ENCODE measurements at places on chromosomes 2 and 18.

DNA sequence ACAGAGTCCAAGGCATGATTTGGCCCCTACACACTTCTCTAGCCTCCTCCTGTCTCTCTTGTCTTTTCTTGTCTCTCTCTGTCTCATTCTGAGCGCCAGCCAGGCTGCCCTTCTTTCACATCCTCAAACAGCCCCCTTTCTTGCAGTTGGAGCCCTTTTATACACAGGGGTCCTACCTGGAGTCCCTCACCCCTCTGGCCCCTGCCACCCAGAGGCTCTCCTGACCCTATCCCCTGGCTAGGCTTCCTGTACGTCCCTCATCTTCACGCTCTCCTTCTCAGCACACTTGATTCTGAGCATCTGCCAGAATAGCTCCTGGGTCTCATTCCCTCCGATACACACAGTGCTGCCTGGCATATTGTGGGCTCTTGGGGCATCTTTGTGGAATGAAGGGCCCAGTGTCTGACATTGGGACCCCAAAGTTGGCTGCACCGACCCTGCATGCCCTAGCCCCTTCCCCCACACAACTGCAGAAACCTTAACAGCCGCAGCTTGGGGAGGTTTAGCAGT lies 261.9 kb downstream of the DYSF start:
- no peak for DNase-seq

DNA sequence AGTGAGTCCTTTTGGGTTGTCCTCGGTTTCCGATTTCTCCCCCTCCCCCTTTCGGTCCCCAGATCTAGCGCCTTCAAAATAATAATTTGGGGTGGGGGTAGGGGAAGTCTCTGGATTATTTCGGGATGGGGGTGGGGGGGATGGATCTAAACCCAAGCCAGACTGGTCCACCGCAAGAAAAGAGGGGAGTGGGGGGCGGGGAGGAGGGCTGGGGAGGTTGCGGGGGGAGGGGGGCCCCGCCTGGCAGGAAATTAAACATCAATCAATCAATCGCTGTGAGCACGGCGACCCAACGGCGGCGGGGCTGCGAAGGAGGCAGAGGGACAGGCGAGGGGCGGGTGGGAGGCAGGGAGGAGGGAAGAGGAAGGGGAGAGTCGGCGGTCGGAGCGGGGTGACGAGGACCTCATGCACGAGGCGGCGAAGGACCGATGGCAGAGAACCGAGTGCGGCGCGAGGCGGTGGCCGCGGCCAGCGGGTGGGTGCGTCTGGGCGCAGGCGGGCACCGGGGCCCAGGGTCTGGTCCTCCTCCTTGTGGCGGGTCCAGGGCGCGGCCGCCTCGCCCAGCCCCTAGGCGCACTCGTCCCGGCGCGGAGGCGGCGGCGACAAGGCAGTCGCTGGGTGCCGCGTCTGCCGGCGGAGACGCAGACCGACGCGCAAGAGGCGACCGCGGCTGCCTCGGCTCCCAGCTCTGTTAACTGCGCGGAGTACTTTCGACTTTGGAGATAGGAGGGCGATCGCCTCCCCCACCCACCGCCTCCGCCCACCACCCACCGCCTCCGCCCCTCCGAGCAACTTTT lies 468 bp upstream of the SATB2 start:
- DNase-seq, result peak; percentile 88

- no peak for DNase-seq
Observed at GRCh38 chr2:62831729-62832128, 126.2 kb downstream of the EHBP1 start.

DNA sequence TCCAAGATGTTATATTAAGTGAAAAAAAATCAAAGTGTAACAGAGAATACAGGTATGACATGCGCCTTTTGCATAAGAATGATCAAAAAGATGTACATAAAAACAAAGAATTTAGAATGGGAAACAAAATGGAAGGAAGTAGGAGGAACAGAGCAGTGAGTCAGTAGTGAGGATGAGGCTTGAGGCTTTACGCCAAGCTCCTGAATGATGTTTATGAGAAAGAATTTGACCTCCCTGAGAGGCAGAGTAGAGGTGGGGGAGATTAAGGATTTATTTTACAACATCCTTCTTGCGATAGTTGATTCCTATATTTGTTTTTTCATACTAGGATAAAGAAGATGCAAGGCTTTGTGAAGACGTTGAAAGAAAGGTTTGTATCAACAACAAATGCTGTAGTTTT lies 81.4 kb downstream of the DCDC2C start:
- DNase-seq, result no peak

- DNase-seq, result no peak
Observed at GRCh38 chr2:9777081-9777480, 66.2 kb upstream of the TAF1B start.

DNA sequence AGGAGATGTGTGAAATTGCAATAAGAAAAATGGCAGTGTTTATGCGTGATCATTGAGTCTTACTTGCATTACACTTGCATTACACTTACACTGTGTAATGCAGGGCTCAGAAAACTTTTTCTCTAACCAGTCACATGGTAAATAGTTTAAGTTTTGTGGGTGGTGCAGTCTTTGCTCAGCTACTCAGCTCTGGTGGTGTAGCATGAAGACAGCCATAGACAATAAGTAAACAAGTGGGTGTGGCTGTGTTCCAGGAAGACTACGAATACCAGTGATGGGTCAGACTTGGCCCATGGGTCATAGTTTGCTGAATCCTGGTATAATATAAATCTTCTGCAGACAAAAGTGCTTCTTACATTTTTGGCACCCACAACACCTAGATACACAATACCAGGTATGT lies 115.6 kb upstream of the CYP1B1 start:
- no peak for DNase-seq

DNA sequence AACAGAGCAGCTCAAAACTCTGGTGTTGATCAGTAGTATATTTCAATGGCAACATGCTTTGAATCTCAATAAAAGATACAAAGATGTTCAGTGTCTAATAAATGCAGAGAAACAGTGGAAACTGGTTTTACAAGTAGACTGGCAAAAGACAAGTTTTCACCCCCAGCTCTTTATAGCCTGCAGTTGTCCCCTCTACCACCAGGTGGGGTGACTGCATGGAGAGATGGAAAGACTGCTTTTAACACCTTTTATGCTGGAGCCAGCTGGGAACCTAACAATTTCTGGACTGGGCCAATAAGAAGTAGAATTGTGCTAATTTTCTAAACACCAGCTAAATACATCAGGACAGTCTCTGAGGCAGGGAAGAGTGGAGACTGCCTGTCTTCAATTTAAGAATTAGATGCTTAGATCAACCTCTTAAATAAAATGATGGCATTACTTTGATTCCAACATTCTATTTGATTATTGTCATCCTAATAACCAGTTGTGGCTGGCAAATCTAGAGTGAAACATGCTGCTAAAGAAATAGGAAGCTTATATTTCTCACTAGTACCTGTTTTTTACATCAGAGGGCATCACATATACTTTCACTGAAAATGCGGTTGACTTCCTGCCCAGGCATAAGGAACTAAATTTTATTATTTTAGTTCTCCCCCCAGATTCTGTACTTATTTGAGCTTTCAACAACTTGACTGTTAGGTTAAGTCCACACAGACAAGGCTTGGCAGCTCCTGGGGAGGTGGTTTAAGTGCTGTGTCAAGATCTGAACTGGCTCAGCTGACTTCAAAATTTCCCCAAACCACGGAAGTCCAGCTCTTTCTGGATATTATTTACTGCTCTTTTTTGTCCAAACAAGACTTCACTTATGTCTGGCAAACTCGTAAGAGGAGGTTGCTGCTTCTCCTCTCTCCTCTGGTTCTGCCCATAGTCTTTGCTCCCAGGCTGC lies 140.5 kb downstream of the TPGS2 start:
- peak; percentile 70 for DNase-seq

GRCh38 chr18:34493566-34494358 lies 216.3 kb upstream of the DTNA start:
- DNase-seq, result no peak

- DNase-seq, result no peak
Observed at GRCh38 chr2:140246058-140246457, 1465.9 kb upstream of the NXPH2 start.

- DNase-seq, result no peak
Observed at GRCh38 chr2:62029910-62030309, 124.4 kb downstream of the COMMD1 start.

DNA sequence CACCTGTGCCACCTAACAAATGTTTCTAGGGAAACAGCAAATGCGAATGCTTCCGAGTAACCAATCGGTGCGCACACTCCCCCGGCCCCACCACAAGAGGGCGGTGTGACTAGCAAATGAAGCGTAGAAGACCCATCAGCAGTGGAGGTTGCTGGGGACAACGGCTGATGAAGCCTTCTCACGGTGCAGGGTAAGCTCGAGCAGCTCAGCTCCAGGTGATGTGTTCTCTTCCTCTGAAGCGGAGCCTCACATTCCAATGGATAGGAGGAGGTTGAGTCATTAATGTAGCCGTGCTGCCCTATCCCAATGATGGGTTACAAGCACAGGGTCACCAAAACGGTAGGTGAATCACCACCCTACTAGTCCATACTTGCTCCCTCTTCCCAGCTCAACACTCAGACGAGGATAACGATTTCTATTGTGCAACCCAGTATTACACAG lies 127.6 kb upstream of the TWIST2 start:
- DNase-seq, result peak; percentile 31

GRCh38 chr2:56130463-56131070 lies 53.2 kb upstream of the CCDC85A start:
- no peak for DNase-seq

- DNase-seq, result no peak
Observed at GRCh38 chr2:211881449-211881848, 657.2 kb downstream of the ERBB4 start.

DNA sequence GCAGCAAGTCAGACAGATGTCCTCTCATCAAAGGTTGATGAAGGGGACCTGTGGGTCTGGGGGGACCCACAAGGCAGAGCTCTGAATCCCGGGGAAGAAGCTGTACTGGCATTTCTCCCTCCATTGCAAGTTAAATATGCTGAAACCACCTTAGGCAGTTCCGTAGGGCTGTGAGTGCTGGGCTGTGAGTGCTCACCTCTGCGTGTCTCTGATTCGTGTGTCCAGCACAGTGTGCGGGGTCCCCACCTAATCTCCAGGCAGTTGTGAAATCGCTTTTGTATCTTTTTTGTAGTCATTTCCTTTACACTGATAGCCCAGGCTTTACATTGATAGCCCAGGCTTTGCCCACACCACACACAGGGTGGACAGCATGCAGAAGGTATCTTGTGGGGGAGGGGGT lies 80.6 kb downstream of the MAP4K4 start:
- DNase-seq, result no peak

GRCh38 chr2:240126731-240127130 lies 9.4 kb downstream of the COPS9 start:
- DNase-seq, result peak; percentile 66

GRCh38 chr2:185782223-185782769 lies 43.7 kb downstream of the FSIP2 start:
- no peak for DNase-seq

- DNase-seq, result no peak
Observed at GRCh38 chr2:112032224-112032586, 22.9 kb upstream of the TMEM87B start.

DNA sequence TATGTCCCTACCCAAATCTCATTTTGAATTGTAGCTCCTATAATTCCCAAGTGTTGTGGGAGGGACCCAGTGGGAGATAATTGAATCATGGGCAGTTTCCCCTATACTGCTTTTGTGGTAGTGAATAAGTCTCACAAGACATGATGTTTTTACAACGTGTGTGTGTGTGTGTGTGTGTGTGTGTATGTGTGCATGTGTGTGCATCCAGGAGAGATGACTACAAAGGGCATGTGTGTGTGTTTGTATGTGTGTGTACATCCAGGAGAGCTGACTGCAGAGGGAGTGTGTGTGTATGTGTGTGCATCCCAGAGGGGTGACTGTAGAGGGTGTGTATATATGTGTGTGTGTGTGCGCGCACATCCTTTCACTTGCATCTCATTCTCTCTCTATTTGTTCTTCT lies 86.7 kb downstream of the KCNS3 start:
- DNase-seq, result no peak

DNA sequence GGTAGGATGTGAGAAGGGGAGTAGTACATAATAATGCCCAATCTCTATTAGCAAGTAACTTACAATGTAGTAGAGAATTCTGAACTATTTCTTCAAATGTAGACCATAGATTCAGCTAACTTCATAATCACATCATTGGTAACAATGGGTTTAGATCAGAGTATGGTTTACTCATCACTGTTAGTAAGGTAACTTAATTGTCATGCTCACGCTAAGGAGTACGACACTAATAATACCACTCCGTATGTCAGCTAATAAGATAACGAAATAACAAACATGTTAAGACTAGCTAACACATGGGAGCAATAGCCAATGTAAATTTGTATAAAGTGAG lies 56.4 kb upstream of the CCDC141 start:
- DNase-seq, result no peak

- DNase-seq, result no peak
Observed at GRCh38 chr18:67132919-67133318, 383.6 kb downstream of the DSEL start.

Data from lower leg skin (tissue), 4 donors.